Stimulated activated CD4-positive, alpha-beta T cell treated with anti-CD3 and anti-CD28 coated beads, TNF-alpha, amount 100 ng/mL, for 48 hours (primary cell): ENCODE measurements at places on chromosomes 4 and X.

- DNase-seq: no peak
Observed at GRCh38 chr4:42643685-42644084, 13.2 kb downstream of the ATP8A1 start.

DNA sequence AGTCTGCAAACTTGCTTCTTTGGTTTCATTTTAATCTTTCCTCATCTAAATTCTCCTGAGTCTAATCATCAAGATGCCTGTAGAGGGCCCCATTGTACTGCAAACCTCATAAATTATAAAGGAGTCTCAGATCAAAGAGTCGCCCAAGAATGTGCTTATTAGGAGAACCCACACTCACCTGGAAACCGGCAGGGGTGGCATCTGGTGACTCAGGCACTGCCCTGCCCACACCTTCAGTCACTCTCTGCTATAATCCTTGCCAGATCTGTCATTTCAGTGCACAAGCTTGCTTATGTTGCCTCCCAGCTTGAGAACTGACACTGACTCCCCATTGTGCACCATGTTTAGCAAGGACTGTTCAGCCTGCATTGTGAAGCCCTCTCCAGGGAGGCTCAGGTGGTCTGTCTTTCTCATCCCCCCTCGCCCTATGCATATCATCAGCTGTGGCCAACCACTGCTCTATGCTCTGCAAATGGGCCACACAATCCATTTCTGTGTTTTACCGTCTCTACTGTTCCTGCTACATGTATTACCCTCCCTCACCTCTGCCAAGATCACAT, 12.4 kb downstream of the EPGN start:
- peak; percentile 3 for DNase-seq

DNA sequence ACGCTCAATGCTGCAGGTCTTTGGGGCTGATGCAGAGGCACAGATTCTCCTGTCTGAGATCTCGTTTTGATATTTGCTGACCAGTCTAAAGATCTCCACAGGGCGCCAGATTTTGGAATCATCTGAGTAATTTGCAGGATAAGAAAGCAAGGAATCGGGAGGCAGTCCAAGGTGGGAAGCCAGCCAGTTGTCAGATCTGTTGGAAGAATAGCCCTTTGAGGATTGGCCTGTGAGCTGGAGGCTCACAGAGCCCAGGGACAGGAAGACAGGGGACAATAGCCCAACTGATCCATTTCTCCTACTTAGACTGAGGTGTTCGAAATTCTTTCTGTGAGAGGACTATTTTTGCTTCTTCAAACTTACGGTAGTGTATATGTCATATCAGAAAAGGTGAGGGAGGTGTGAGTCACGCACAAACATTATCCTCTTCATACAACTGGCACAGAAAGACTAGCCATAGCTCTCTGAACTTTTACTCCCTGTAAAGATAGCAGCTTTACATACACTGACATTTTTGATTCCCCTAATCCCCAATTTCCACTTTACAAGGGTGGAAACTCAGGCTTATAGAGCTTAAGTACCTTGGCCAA, 8.8 kb downstream of the DIPK2B start:
- no peak for DNase-seq

- DNase-seq: no peak
Observed at GRCh38 chr4:61827907-61828391, 627.8 kb downstream of the ADGRL3 start.

GRCh38 chrX:71321731-71322130, 20.2 kb downstream of the ITGB1BP2 start:
- DNase-seq: no peak

DNA sequence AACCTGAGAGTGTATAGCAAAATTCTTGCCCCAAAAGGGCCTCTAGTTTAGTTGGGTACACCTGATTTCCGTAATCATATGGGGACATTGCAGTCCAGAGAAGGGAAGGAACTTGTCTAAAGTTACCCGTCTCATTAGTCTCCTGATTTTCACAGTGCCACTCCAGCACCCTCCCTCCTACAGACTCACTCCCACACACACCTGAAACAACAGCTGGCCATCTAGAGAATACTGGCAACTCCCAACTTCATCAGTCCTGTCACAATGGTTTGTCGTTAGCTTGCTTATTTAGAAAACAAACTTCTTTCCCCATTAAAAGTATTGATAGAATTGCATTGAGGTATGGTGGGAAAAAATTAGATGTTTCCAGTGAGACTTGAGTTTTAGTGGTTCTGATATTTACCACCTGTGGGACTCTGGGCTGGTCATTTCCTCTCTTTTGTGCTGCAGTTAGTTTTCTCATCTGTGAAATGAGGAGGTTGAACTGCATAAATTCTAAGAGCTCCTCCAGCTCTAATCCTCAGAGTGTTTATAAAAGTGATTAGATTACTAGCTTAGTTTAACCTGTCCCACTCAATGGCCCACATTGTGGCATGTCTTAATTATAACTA, 1.7 kb downstream of the IL13RA1 start:
- no peak for DNase-seq

DNA sequence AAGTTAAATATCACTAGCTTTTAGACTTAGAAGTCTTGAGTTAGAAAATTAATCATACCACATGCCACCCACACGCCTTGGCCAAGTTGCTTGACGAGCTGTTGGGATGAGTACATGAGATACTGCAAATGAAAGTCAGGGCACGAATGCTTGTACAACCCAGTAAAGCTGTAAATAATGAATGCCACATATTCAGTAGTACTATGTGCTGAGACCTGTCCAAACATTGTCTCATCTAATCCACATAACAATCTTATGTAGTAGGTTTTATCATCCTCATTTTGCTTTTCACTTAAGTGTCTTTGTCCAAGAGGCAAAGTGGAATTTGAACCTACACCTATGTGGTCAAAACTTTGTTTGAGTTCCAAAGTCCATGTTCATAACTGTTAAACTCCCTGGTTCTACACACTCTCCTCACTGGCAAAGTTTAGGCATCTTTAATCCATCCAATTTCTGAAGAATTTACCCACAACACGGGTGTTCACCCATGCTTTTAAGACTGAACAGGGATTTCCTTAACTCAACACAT, 74.1 kb downstream of the LDB2 start:
- DNase-seq: no peak

- DNase-seq: no peak
Observed at GRCh38 chr4:141041021-141041476, 92.2 kb downstream of the RNF150 start.

- DNase-seq: no peak
Observed at GRCh38 chrX:85992811-85993229, 54.5 kb downstream of the CHM start.

- no peak for DNase-seq
Observed at GRCh38 chr4:151955721-151956380, 195.0 kb upstream of the GATB start.

DNA sequence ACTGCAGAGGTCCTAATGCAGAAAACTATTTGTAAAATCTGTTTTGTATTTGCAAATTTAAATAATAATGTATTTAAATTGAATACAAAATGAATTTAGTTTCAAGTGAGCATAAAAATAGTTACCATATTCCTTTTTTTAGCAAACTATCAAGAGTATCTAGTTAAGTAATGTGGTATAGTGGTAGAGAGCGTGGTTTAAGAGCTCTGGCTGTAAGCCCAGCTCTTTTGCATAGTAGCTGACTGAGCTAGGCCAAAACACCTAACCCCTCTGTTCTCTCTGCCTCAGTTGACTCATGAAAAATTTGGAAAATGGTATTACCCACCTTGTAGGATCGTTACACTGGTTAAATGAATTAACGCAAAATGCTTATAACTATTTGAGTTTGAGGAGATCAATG, 18.1 kb upstream of the ADAD1 start:
- no peak for DNase-seq

GRCh38 chr4:63790377-63790776, 618.9 kb downstream of the TECRL start:
- no peak for DNase-seq

- no peak for DNase-seq
Observed at GRCh38 chr4:67776746-67777145, 22.6 kb upstream of the GNRHR start.
